ENCODE measurements at places on chromosomes 7 and 10.

GRCh38 chr7:22386206-22386858 lies 29.4 kb upstream of the RAPGEF5 start:
- DNase-seq = no peak

- no peak for DNase-seq
These were observed 55.2 kb downstream of the CDK6 start for GRCh38 chr7:92781117-92781720.

- DNase-seq = peak; percentile 54
These were observed 7.2 kb downstream of the INA start for GRCh38 chr10:103284170-103284569.

GRCh38 chr10:84908491-84908890 lies 580.1 kb downstream of the CCSER2 start:
- no peak for DNase-seq

GRCh38 chr10:71712572-71713134 lies 6.9 kb downstream of the C10orf105 start:
- no peak for DNase-seq

GRCh38 chr10:104867966-104868598 lies 227.0 kb downstream of the SORCS3 start:
- DNase-seq = no peak

GRCh38 chr7:66576646-66577045 lies 52.0 kb upstream of the KCTD7 start:
- no peak for DNase-seq

DNA sequence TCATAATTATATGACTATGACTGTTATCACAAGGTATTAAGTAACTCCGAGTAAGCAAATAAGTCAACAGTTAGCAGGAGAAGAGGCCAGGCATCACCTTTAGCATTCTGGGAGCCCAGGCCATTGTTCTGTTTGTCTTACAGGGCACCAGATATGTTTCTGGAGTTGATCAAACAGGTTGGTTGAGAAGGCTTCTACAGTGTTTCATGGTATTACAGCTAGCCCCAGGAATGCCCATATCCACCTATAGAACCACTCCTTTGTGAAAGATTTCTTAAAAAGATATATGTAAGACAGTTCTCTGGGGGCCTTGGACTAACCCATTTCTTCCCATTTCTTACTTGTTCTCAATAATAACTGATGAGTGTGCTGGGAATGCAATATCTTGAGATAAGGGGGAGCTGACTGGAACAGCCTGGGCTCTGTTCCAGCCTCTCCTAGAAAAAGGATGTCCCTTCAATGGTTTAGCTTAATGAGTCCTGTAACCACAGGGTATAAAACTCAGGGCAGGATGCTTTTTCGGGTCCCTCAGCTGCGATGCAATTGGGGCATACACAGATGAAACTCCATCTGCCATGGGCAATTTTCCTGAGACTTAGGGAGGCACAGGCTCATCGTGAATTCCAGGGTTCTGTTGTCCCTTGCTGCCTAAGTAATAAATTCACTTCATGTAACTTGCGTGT lies 286.4 kb downstream of the BAMBI start:
- DNase-seq = no peak

- DNase-seq = no peak
These were observed 131.8 kb downstream of the SEMA3E start for GRCh38 chr7:83517035-83517700.

- no peak for DNase-seq
These were observed 158.4 kb upstream of the ADARB2 start for GRCh38 chr10:1895691-1896090.

DNA sequence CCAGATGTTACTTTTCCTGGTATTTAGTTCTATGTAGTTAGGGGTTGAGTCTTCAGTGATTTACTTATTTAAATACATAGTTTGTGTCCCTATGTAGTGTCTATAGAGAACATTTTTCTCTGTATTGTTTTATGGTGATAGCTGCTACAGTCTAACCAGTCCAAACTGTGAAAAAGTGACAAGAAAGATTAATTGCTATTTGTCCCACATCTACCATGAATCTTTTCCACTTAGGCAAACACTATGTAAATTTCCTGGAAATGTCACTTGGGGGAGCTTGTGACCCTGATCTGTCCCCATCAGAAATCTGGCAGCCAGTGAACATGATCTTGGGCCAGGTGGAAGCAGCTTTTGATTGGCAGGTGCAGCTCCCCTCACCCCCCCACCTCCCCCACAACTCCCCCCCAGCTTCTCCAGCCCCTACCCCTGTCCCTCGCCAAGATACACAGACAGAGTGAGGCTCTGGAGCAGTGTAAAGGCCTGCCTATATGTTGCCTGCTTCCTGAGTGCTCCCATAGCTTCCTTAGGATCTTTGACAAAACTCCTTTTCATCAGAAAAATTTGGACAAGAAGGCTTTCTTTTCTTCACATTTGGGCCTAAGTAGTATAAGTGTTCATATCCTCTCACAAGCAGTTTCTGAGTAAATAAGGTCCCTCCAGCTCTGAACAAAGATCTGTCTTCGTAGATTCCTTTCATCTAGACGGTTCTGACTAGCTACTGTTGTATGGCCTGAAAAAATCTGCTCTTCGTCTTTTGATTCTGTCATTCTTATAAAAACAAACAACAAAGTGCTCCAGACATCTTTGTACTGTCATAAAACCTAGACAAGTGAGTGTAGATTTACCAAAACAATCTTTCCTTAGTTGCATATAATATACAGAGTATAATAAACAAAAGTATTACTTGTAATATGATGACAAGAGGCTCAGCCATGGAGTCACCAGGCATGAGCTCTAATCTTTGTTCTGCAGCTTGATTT lies 31.5 kb upstream of the SLC13A1 start:
- DNase-seq = no peak

- no peak for DNase-seq
These were observed 459.3 kb upstream of the NRP1 start for GRCh38 chr10:33793793-33794192.

GRCh38 chr7:4265066-4265465 lies 417.0 kb upstream of the FOXK1 start:
- DNase-seq = no peak

- no peak for DNase-seq
These were observed 17.0 kb downstream of the ABI1 start for GRCh38 chr10:26843736-26844135.

GRCh38 chr10:72819053-72819452 lies 74.5 kb upstream of the OIT3 start:
- DNase-seq = no peak

DNA sequence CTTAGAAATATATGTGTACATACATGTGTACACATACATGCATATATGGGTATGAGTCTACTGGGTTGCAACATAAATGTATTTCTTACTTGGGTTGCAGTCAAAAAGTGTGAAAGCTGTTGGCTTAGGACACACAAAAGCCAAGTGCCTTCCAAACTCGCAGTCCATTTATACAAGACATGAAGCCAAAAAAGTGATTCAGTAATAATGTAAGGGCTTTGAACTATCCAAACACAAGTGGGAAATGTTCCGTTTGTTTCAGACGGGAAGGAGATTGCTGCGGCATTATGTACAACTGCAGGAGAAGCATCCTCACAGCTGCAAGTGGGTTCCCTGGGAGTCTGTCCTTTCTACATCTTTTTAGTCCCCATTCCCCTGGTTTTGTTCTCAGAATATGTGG lies 513.6 kb downstream of the SORCS3 start:
- no peak for DNase-seq

GRCh38 chr7:115229401-115230105 lies 307.7 kb downstream of the MDFIC start:
- DNase-seq = no peak

- DNase-seq = peak; percentile 72
These were observed 56.1 kb upstream of the GRB10 start for GRCh38 chr7:50838675-50839377.

GRCh38 chr10:78700816-78701520 lies 367.8 kb upstream of the ZMIZ1 start:
- no peak for DNase-seq

GRCh38 chr7:98049034-98049433 lies 57.6 kb upstream of the LMTK2 start:
- no peak for DNase-seq

- no peak for DNase-seq
These were observed 7.7 kb downstream of the DDX56 start for GRCh38 chr7:44565795-44566559.

DNA sequence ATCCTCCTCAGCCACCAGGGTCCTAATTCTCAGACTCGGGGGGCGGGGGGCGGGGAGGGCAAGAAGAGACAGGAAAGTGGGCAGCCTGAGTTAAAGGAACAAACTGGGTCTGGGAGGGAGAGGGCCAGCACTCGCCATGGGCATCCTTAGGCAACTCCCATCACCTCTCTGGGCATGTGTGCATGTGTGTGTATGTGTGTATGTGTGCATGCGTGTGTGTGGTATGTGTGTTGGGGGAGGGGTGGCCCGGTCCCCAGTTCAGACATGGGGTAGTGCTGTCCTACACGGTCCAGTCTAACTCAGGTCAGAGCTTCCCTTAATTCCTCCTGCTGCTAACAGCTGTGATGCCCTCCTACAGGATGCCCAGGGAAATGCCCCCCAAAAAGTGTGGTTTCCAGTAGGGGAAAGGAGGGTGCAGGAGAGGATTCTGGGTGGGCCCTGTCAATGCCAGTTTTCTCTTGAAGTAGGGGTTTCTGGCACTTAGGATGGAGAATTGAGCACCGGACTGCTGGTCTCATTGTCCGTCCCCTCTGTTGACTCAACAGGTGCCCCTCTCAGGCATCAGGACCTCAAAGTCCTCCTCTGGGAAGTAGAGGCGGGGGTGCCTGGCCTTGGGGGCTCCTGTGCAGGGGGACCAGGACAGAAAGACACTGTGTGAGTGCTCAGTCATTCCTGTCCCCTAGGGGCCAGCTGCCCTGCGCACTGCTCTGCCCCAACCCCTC lies 15.1 kb upstream of the ZMIZ1 start:
- DNase-seq = no peak

GRCh38 chr7:28026237-28026636 lies 154.4 kb downstream of the JAZF1 start:
- DNase-seq = no peak

- no peak for DNase-seq
These were observed 32.7 kb upstream of the RASGEF1A start for GRCh38 chr10:43299579-43299978.

GRCh38 chr7:20164425-20165145 lies 52.6 kb downstream of the MACC1 start:
- DNase-seq = peak; percentile 24

- DNase-seq = no peak
These were observed 973 bp downstream of the SDK1 start for GRCh38 chr7:3301831-3302618.

DNA sequence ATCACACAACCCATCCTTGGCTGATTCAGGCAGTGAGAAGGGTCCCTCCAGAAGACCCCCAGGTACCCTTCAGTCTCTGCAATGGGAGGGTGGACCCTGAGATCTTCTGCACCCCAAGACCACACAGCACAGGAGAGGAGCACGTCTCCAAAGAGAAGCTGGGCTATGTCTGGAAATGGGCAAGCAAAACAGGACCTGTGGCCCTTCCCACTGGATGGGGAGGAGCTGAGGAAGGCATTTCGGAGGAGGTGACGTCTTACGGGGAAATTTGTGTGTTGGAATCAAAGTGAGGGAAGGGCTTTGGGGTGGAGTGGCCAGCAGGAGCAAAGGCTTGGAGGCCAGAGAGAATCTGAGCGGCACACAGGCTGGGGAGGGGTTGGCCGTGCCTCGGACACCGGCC lies 16.5 kb downstream of the GRIFIN start:
- DNase-seq = no peak

DNA sequence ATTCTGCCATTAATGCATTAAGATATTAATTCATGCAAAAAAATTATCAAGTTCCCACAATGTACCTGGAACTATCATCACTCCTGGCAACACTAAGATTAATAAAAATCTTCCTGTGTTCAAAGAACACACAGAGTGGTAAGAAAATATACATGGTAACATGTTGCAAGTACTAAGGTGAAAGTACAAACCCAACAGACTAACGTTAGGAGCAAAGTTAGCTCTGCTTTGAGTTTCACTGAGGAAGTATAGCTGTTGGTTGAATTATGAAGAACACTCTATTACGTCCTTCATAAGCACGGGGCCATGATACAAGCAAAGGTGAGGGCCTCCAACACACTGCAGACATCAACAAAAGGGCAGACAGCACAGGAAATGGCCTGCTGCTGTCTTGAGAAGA lies 5.8 kb downstream of the ZNF33B start:
- no peak for DNase-seq

DNA sequence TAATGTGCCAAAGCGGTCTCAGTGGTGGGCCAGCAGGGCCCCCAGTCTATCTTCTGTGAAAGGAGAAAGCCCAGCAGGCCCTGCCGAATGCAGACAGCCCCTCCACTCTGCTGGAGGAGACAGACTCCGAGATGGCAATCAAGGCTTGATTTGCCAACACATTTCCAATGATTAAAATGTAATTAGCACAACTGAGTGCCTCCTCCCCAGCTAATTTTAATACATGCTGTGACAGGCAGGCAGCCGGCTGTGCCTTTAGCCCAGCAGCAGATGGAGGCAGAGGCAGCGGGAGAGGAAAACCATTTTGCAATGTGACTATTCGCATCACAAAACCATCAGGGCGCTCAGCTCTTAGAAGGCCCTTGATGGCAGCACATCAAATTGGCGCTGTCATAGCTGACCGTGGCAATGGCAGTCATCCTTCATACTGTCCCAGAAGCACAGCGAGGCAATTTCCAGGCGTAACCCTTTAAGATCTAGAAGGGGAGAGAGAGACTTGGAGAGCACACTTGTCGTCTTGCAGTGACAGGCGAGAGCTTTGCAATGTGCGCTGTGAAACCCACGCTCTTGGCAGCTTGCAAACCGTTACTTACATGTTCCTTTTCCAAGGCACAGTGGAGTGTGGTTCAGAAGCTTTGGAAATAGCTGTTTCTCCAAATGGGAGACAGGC lies 714.8 kb upstream of the GALNT17 start:
- no peak for DNase-seq

DNA sequence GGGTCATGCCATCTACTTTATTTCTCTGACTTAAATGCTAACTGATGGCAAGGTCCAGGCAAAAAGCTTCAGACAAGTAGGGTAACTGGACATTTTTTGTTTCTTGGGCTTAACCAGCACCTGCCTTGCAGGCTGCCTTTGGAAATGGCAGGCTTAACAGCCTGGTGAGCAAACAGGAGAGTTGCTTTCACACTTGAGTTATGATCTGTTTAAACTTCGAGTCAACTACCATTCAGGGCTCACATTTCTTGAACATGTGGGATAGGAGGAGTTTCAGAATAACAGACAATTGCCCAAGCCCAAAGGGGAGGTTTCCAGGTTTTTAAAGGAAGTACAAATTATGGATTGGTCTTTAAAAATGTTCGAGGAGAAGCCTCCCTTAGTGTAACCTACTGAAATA lies 724.6 kb upstream of the SORCS1 start:
- DNase-seq = no peak

DNA sequence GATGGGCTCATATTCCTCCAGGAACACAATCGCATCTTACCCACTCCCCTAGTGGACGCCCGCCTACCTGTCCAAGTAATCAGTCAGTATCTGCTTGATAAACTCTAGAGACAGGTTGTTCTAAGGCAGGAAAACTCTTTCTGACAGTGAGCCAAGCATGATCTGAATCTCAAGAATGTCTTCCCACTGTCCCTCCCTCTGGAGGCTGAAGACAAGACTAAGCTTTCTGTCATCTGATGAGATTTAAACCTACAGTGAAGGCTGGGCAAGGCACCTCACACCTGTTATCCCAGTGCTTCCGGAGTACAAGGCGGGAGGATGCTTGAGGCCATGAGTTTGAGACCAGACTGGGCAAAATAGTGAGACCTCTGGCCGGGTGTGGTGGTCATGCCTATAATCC lies 586.6 kb downstream of the GALNT17 start:
- DNase-seq = no peak

Data from EL (cell line).